ENCODE measurements at places on chromosomes 7 and 10. TPM values are rescaled to one million over a fixed set of nuclear protein-coding genes. Genes with fewer than 3 reads are reported as not detected.

DNA sequence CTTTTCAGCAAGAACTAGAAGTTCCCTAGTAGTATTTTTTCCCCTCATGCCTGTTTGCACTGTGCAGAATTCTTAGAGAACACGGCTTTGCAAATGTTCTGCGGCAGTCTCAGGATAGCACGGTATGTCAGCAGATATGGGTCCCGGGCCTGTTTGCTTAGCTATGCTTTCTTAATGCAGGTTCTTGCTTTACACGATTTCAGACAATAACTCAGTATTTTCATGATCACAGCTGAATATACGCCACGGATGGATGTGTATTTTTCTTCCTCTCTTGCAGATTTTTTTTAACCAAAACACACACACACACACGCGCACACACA lies 137.3 kb downstream of the HECW1 start:
- no peak for DNase-seq

DNA sequence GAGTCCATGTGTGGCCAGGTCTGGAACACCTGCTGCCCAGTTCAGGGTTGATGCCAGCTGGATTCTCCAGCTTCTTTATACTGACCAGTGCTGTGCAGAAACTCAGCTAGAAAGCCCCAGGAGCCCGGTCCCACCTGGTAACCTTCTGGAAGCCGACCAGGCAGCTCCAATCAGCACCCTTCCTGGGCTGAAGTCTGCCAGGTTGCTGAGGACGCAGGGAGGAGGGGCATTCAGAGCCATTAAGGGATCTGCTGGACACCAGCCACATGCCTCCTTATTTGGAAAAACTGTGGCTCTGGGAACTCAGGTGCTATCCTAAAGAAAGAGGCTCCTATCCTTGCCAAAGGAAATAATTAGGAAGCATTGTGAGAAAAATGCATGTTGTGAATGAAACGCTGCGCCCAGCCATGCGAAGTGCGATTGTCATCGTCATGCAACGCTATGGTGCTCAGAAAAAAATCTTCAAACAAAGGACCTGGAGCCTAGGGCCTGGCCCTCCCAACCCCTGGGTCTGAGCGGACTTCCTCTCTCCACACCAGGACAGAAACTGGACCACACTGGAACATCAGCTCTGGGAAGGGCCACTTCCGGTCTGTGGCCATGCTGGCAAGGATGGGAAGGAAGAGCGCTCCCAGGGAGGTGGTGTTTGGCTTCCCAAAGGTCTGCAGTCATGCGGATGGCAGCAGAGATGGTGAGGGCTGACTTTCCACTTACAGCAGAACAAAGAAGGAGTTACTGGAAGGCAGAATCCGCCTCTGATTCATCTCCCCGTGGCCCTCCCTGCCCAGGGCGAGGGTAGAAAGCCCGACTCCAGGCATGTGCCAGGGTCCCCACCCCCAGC lies 90.1 kb downstream of the FAM53B start:
- DNase-seq = peak; percentile 18

- no peak for DNase-seq
These were observed 65.0 kb downstream of the FBXL13 start for GRCh38 chr7:103009466-103010185.

GRCh38 chr7:30974605-30975255 lies 11.0 kb downstream of the GHRHR start:
- peak; percentile 18 for DNase-seq

GRCh38 chr10:37488792-37489657 lies 363.6 kb downstream of the ANKRD30A start:
- no peak for DNase-seq

DNA sequence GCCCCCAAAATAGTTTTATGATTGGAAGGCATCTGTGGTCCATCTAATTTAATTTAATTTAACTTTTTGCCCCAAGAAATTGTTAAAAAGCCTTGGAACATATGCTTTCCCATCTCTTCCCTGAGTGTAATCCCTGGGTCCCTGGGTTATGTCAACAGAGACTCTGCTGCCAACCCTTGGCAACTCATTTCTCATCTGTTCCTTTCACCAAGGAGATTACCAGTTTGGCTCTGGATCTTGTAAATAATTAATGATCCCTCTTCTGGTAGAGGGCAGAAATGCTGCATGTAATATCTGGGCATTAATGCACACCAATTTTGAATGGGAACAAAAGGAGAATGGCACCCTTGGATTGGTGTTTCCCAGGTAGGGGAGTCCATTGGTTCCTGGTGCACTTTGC lies 514.2 kb downstream of the CCSER2 start:
- DNase-seq = no peak

DNA sequence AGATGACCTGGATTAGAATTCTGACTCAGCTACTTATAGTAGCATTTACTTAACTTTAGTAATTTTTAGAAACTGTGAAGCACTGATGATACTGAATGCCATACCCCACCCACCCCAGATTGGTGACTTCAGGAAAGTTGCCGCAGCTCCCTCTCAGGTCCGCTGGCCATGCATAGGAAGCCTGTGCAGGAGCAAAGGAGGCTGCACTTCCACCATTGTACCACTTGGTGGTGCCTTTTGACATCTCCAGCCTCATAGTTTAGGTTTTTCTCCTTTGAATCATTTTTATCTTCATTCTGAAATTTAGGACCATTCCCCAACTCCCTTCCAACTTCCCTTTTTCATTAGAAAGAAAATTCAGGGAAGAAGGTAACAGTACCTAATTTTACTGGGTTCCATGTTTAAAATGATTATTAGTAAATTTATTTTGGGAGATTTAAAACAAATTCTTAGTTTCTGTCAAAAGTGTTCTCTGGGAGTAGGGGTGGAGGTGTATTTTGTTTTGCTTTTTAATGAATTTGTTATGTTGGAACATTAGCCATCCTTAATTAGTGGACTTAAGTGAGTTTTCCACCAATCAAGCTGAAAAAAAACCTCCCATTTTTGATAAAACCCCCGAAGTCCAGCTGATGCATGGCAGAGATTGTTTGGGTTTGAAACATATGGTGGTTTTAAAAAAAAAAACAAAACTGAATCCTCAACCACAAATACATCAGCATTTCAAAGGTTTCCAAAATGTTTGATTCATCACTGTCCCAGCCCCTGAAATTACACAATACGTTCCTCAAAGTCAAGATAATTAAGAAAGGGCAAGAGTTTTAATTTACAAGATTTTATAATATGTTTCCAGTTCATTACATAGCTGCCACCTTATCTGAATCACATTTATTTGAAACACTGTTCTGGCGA lies 109.6 kb downstream of the WNT2 start:
- DNase-seq = peak; percentile 78

DNA sequence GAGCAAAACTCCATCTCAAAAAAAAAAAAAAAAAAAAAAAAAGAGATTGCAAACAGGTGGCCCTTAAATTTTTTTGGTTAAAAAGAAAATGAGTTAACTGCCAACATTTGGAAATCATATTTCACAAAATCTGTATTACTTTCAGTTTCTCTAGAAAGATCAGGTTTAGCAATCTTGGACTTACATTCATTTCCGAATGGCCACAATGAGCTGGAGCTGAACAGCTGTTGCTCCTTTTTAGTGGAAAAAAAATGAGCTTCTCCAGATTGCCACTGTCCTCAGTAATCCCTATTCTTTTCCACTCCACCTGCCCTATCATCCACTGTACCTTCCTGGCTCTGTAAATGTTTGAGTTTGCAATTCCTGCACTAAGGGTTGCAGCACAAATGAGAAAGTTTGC lies 43.6 kb downstream of the RAB11FIP2 start:
- no peak for DNase-seq

- DNase-seq = no peak
These were observed 13.4 kb downstream of the JAZF1 start for GRCh38 chr7:28166982-28167715.

GRCh38 chr10:115771755-115772154 lies 501.3 kb downstream of the GFRA1 start:
- DNase-seq = peak; percentile 3

DNA sequence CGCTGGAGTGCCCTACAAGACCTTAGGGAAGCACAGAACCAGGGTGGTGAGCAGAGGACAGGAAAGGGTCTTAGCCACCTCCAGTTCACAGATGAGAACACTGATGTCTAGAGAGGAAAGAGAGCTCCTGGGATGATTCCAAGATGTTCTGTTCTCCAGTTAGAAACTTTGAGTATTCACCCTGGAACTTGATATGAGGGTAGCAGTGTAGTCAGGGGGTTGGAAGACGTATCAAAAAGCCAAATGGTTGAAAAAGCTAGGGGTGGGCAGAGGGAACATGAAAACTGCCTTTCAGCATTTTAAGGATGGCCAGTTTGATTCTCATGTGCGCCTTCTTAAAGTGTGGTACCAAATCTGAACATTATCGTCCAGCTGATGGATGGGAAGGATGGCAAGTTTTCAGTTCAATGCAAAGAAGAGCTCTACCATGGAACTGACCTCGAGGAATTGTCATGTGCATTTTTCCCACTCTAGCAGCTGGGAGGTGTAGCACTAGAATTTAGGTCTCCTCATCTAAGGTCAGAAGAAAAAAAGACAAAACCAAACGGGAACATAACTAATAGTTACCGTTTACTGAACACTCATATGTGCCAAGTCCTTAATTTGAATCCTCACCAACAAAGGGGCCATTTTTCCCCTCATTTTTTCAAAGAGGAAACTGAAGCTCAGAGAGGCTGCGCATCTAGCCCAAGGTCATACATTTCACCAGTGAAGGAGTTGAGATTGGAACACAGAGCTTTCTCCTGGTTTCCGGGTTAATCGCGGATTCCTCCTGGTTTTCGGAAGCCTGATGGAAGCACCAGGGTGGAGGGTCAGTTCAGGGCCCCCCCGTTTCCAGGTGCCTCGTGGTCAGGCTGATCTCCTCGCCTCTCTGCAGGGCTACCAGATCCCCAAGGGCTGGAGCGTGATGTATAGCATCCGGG lies 6.0 kb upstream of the CYP26A1 start:
- DNase-seq = no peak

- no peak for DNase-seq
These were observed 75.5 kb upstream of the CAPZA2 start for GRCh38 chr7:116786791-116787443.

DNA sequence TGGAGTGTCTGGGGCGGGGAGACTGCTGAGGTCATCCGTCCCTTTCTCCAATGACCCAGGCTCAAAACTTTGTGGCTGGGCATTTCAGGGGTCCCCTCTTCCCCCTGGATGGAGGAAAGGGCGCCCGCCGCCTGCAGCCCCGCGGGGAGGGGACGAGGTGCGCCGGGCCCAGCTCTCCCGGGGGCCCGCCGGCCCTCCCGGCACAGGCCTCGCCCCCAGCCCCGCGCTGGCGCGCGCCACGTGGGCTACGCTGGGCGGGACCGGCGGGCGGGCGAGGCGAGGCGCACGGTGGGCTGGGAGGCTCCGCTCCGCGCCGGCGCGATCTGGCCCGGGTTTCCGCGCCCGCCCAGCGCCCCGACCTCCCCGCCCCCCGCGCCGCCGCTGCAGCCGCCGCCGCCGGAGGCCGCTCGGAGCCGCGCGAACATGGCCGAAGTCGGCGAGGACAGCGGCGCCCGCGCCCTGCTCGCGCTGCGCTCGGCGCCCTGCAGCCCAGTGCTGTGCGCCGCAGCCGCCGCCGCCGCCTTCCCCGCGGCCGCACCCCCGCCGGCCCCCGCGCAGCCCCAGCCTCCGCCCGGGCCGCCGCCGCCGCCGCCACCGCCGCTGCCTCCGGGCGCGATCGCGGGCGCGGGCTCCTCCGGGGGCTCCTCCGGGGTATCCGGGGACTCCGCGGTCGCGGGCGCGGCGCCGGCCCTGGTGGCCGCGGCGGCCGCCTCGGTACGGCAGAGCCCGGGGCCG lies at the start of gene FOXK1:
Gene FOXK1 (plus strand): TSS at position 410 of the 735 bp plus-strand sequence. CDS start 14 bp downstream, at position 424.
- peak; percentile 42 for DNase-seq

- peak; percentile 56 for DNase-seq
These were observed 6.5 kb upstream of the C10orf105 start for GRCh38 chr10:71725998-71726579.

GRCh38 chr10:99450624-99451498 lies 20.4 kb upstream of the GOT1 start:
- DNase-seq = no peak

- no peak for DNase-seq
These were observed 6.1 kb upstream of the NOM1 start for GRCh38 chr7:156943091-156944041.

DNA sequence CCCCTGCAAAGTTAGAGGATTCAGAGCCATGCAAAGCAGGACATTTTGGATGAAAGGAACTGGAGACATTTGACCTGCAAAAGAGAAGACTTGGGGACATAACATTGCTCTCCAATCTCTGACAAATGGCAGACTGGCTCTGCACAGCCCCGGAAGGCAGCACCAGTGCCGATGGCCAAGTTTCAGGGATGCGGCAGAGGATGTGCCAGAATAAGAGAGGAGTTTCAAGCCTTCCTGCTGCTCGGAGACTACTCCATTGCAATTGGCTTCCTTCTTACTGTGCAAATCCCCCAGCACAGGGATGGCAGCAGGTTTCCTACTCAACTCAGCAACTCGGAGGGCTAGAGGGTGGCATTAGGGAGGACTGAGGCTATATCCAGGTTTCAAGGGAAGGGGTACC lies 268.8 kb upstream of the ZMIZ1 start:
- no peak for DNase-seq

DNA sequence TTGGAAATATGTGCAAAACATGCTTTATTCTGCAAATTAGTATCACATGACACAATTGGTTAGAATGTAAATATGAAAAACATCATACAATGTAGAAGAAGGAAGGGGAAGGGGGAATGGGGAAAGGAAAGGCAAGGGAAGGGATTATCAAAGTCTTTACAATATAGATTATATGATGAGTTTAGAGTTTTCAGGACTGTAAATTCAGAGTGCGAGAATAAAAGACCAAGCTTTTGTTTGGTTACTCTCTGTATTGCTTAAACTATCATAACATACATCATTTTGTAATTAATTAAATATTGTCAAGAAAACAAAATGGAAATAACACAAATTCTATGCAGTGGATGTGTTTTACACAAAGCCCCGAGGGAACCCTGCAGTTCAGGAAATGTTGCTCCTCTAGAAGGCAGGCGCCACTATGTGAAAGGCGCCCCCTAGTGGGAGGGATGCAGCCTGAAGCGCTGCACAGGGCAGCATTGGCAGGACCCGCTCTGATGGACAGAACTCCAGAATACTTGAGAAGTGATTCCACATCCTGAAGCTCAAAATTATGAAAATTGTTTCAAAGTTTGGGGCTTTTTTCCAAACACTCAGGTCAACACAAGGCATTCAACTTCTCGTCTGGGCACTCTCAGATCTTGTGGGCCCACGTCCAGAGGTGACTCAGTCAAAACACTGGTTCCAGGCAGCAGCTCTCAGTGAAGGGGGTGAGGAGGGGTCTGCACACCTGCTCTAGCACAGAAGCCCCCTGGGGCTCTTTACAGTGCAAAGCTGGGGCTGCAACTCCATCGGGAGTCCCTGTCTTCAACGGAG lies 31.6 kb upstream of the TMEM254 start:
- DNase-seq = peak; percentile 10

Gene AGR3
- not detected for total RNA-seq

Gene YKT6
- total RNA-seq = 216 TPM

Gene C10orf53
- total RNA-seq = not detected

Gene FGFR2
- 11.8 TPM for total RNA-seq

Gene PLPP4
- 44.1 TPM for total RNA-seq

Gene SLC39A12
- not detected for total RNA-seq

Gene TFR2
- total RNA-seq = 0.50 TPM

Gene TAS2R5
- 1.5 TPM for total RNA-seq

Gene MCU
- 31.8 TPM for total RNA-seq

Gene NUDT13
- 2.2 TPM for total RNA-seq

Gene HKDC1
- 4.2 TPM for total RNA-seq

Gene NKX2-3
- not detected for total RNA-seq

Gene LRRC17
- total RNA-seq = 63.4 TPM

Gene GAD2
- not detected for total RNA-seq

Measured in astrocyte (in vitro differentiated cells and primary cell).